ENCODE measurements at places on chromosomes 16 and 17. TPM values are rescaled to one million over a fixed set of nuclear protein-coding genes. Genes with fewer than 3 reads are reported as not detected.

- no peak for DNase-seq
These were observed 11.5 kb downstream of the FAAP100 start for GRCh38 chr17:81540676-81541027.

Gene TP53TG3
- not detected for total RNA-seq

DNA sequence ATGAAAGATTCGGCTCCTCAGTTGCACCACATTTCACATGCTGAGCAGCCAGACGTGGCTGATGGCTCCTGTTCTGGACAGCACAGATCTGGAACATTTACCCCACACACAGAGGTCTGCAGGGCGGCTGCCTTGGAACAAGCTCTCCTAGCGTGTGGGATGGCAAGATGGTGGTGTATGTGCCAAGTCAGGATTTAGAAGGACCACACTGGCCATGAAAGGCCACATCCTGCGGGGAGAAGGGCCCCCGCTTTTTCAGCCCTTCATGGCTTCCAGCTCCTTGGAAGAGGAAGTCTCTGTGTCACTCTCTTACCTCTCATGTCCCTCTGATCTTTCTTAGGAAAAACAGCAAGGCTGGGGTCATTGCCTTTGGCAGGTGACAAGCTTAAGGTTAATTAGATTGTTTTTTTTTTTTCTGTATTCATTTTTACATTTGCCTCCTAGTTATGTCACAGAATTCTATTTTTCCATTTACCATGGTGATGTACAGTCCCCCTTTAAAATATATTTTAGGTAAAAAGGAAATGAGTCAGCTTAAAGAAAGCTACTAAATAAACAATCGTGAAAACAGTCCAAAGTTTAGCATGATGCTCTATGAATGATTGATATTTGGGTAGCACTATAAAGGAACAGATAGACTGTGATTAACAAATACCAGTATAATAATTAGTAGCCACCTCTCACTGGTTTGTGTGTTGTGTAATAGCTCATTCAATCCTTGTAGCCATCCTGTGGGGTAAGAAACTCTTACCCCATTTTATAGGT lies 396.6 kb downstream of the CPPED1 start:
- DNase-seq, result no peak

DNA sequence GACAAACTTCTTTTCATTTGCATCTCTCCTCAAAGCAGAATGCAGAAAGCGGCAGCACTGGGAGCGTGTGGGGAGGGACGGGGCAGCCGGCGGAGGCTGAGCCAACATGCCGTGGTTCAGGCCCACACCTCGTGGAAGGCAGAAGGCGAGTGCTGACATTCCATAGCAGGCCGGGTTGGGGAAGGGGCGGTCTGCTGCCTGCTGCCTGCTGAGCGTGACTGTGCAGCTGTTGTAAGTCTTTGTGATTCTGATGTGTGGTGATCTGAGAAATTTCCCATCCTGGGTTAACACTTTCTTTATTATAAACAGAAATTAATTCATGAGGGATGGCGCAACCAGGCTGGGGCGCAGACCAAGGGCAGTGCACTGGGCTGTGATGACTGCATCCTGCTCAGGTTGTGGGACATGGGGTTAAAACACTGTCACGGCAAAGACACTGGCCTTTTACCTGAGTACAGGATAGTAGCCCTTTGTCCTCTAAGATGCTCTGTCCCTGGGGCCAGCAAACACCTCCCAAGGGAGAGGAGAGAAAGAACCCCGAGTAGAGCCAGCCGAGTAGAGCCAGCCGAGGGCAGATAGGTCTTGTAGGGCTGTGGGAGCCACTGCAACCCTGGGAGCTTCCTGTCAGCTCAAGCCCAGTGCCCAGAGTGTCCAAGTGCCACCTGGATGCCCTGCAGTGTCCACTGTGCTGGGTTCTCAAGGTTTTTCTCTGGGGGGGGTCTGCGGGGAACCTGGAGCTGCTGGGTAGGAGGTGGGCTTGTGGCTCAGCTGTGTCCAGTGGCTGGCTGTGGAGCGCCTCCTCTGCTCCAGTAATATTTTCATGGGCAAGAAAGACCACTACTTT lies 8.8 kb upstream of the DNASE1 start:
- DNase-seq, result no peak

Gene NTN1
- total RNA-seq, result 11.5 TPM

DNA sequence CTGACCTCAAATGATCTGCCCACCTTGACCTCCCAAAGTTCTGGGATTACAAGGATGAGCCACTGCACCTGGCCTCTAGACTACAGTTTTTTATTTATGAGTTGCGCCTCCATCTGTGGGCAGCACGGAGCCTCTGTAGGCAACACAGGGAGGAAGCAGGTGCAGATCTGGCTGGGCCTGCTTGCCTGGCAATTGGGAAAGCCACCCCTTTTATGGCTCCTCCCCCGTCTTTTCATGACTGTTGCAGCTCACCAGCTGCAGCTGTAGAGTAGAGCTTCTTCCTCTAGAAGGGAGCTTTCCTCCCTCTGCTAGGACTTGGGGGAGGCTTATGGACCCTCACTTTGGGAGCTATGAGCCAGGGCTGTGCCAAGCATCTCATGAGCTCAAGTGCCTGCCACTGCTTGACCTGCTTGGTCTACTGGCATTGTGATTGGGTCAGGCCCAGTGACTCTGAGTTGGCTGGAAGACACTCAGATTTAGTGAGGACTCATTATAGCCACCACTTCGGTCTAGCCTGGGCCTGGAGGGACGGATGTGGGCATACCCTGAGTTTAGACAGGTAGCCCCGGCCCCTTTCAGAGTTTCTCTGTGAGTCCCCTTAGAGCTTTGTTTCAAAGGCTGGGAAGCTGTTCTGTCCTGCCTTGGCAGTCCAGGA lies 6.9 kb upstream of the SLC7A6 start:
- no peak for DNase-seq

Data from cardiac septum (tissue), 1 donor.